ENCODE measurements at places on chromosomes 12 and 14. TPM values are rescaled to one million over a fixed set of nuclear protein-coding genes. Genes with fewer than 3 reads are reported as not detected.

DNA sequence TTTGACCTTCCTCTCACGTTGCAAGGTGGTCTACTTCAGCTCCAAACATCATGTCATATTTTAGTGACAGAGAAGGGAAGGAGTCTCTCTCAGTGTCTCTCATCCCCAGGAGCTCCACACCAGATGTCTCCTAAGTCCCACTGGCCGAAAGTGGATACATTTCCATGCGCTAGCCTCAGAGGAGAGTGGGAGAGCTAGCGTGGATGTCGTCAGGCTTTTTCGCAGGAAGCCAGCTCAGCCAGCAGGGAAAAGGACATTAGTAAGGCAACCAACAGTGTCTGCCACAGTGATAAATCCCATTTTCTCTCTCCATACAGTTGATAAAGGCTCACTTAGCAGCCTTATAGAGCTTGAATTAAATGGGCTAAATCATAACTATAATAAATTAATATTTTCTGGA, 155.7 kb downstream of the PELI2 start:
- DNase-seq = no peak

DNA sequence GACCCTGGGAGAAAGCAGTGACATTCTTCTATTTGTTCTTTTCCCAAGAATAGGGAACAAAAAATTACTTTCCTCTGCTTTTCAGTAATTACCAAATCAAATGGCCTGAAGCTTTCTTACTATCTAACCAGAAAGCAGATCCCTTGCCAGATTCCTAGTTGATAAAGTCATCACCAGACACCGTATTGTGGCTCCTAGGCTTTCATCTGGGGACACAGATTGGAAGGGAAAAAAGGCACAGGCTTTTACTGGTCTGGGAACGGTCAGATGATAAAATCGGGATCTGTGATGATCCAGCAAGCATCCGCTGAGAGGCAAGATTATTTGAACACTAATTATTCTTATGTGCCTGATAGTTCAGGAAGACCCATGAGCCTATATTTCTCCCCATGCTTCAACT, 79.1 kb upstream of the BCL2L14 start:
- no peak for DNase-seq

DNA sequence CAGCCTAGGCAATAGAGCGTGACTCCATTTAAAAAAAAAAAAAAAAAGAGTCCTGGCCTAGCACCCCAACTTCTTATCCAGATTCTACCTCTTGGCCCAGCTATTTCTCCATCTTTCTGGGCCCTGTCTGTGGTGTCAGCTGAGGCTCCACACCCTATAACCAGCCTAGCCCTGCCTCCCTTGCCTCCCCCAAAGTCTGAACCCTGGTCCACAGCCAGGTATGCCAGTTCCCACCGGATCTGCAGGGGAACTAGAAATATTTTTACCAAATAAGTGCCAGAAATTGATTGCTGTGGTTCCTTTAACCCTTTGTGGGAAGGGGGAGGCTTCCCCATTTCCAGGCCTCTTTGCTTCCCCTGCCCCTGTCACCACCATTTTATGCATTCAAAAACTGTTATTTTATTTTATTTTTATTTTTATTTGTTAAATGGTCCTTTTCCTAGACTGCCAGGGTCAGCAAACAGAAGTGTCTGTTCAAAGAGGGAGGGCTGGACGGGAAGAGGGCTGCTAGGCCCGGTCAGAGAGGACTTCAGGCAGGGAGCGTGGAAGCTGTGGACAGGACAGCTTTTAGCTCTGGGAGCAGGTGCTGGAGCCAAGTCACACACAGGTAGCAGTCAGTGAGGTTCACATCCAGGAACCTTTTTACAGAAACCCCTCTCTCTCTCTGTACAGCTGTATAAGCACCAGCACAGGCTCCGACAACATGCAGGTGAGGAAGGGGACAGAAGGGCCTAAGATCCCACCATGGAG, 23.2 kb downstream of the TTC9 start:
- DNase-seq = no peak

- no peak for DNase-seq
Observed at GRCh38 chr12:14357486-14357885, 8.0 kb upstream of the ATF7IP start.

- DNase-seq = no peak
Observed at GRCh38 chr12:28507033-28507432, 316.8 kb downstream of the CCDC91 start.

DNA sequence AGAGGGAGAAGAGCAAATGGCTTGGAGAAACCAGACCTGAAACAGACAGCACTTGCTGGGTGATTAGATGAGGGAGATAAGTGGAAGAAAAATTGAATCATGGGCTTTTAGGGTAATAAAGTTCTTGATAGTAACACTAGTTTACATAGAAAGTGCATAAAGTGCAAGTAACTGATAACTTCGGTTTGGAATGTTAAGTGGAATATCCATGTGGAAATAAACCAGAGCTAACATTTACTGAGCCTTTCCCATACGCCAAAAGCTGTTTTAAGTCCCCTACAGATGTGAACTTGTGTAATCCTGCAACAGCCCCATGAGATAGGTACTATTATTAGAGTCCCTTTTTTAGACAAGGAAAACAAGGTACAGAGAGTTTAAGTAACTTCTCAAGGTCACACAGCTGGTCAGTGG, 77.1 kb upstream of the NUDT4 start:
- no peak for DNase-seq

DNA sequence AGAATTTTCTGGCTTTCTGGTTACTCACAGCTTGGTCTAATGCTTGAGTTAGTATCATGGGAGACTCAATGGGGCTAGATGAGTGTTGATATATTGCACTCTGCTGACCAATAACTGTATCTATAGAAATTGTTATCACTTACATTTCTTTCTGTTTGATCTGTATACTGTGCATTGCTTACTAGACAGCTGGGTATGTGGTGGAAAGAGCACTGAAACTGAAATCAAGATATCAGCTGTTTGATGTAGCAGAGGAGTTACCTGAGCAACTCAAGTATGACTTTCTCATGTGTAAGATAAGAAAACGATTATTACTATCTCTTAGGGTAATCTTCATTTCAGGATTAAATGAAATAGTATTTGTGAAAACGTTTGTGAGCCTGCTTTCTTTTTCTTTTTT, 183.0 kb downstream of the SLC15A5 start:
- DNase-seq = no peak

- no peak for DNase-seq
Observed at GRCh38 chr12:124456133-124456651, 111.2 kb downstream of the NCOR2 start.

DNA sequence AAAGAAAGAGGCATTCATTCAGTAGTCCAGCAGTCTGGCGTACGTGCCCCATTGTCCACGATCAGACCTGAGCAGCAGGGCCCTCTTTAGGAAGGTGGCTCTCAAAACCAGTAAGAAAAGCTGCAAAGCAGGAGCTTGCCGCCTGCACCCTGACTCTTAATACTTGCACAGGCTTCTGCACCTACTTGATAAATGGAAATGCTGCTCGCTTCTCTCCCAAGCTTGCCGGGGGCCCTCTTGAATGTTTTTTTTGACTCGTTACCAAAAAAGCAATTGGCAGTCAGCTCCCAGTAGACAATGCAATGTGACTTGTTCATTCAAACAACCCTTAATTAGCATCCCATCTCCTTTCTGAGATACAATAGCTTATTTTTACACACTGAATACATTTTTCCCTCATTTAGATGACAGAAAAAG, 27.2 kb upstream of the PTPRB start:
- DNase-seq = peak; percentile 43

Gene PPM1A
- total RNA-seq = 19.3 TPM

Gene FAR2
- total RNA-seq = 12.7 TPM

Gene MEG3
- 3.8 TPM for total RNA-seq
